Activated naive CD8-positive, alpha-beta T cell treated with anti-CD3 and anti-CD28 coated beads for 36 hours (primary cell): ENCODE measurements at places on chromosomes 2 and 18. TPM values are rescaled to one million over a fixed set of nuclear protein-coding genes. Genes with fewer than 3 reads are reported as not detected.

GRCh38 chr2:1728821-1729220, 15.5 kb downstream of the PXDN start:
- no peaks in the 10 kb centered on the region for H3K4me1 ChIP-seq
- no peak overlapping the region for H3K4me3 ChIP-seq
- no peaks in the 10 kb centered on the region for H3K36me3 ChIP-seq

GRCh38 chr18:56284319-56284718, 354.1 kb downstream of the TXNL1 start:
- no peaks in the 10 kb centered on the region for H3K36me3 ChIP-seq
- peaks cover 3% of the 10 kb centered on the region for H3K27me3 ChIP-seq
- no peaks in the 10 kb centered on the region for H3K4me1 ChIP-seq
- H3K4me3 ChIP-seq, result no peak overlapping the region
- no peak overlapping the region for H3K27ac ChIP-seq

- H3K4me3 ChIP-seq, result no peak overlapping the region
- H3K27me3 ChIP-seq, result peaks cover 3% of the 10 kb centered on the region
- H3K27ac ChIP-seq, result no peak overlapping the region
- peaks cover 4% of the 10 kb centered on the region for H3K4me1 ChIP-seq
These were observed 62.2 kb downstream of the ARMC9 start for GRCh38 chr2:231260442-231261208.

DNA sequence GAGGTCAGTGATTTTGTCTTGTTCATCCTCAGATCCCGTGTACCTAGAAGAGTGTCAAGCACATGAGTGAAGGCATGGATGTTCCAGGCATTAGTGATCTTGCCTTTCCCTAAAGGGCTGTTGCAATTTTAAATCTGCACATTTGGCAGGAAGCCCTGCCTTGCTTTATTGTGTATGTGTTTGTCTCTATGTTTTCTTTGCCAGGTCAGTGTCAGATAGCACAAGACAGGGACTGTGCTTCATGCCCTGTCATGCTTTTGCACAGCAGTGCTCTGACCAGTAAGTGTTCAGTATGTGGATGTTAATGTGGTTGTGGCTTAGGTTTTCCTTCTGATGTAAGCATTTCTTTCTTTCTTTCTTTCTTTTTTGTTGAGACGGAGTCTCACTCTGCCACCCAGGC, 131.5 kb downstream of the RGPD3 start:
- no peaks in the 10 kb centered on the region for H3K27me3 ChIP-seq
- H3K36me3 ChIP-seq, result no peaks in the 10 kb centered on the region
- DNase-seq, result no peak

- no peak for DNase-seq
- H3K4me3 ChIP-seq, result no peak overlapping the region
- no peaks in the 10 kb centered on the region for H3K4me1 ChIP-seq
- no peaks in the 10 kb centered on the region for H3K36me3 ChIP-seq
These were observed 138.9 kb upstream of the APCDD1 start for GRCh38 chr18:10315522-10315921.

PTPRN gene
- 2.5 TPM for total RNA-seq
